ENCODE measurements at places on chromosomes 4 and X.

- no peak for DNase-seq
These were observed 260.9 kb downstream of the GLUD2 start for GRCh38 chrX:121308276-121308805.

GRCh38 chr4:186688150-186688943 is 35.3 kb downstream of the FAT1 start:
- no peak for DNase-seq

GRCh38 chrX:10467793-10468192 is 152.6 kb downstream of the MID1 start:
- DNase-seq, result peak; percentile 4

DNA sequence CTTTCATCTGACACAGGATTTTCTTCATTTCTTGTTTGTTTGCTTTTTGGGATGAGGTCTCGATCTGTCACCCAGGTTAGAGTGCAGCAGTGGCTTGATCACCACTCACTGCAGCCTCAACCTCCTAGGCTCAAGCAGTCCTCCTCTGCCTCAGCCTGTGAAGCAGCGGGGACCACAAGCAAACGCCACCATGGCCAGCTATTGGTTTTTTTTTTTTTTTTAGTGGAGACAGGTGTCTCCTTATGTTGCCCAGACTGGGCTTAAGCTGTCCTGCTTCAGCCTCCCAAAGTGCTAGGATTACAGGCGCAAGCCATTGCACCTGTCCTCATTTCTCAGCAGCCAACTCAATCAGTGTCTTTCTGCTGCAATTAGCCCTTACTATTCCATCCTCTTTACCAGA is 10.3 kb downstream of the SPRY1 start:
- no peak for DNase-seq

GRCh38 chrX:105744946-105745345 is 77.4 kb upstream of the NRK start:
- no peak for DNase-seq

DNA sequence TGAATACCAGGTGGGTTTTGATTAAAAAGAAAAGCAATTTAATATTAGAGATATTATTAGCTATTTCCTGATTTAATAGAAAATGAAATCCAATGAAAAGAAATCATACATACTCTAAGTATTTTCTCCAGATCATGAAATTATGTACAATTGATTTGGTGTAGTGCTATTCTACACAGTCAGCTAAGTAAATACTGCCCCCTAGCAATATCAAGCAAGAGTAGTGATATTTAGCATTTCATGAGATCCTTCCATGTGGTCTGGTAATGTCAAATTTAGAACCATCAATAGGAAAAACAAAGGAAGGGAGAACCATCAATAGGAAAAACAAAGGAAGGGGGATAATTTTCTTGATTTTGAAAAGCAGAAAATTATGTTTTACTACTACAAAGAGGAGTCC is 114.6 kb downstream of the TBCK start:
- peak; percentile 4 for DNase-seq

DNA sequence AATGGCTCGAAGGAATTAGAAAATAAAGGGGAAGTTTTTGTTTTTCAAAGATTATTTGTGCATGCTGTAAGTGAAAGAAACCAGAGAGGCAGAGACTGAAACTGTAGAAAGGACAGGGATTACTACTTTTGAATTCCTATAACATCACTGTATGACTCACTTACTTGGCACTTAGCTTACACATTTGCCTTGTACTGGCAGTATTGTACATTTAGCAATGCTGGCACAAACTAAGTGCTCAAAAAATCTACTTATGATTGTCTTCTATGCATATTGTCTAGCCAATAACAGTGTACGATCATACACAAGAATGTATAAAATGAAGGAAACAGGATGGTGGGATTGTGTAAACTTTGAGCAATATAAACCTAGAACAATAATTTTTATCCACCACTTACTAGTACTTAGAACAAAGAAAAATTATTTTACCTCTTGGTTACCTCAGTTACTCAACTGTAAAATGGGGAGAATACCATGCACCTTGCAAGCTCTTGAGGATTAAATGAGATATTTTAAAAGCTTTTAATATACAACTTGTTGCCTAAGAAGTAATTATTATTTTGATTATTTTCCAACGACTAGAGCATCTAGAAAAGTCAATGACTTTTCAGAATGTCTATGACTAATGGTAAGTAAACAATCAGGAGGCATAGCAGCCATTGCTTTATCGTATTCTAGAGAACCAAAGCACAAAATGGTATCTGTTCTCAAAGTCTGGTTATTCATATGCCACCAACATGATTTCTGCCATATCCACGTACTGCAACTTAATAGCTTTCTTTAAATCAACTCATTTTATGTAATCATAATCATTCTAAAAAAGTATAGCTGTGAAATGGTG is 4.7 kb downstream of the FAM120C start:
- no peak for DNase-seq

GRCh38 chr4:14977830-14978229 is 24.5 kb upstream of the CPEB2 start:
- no peak for DNase-seq

- DNase-seq, result no peak
These were observed 50.2 kb upstream of the CXCL8 start for GRCh38 chr4:73690051-73690738.

DNA sequence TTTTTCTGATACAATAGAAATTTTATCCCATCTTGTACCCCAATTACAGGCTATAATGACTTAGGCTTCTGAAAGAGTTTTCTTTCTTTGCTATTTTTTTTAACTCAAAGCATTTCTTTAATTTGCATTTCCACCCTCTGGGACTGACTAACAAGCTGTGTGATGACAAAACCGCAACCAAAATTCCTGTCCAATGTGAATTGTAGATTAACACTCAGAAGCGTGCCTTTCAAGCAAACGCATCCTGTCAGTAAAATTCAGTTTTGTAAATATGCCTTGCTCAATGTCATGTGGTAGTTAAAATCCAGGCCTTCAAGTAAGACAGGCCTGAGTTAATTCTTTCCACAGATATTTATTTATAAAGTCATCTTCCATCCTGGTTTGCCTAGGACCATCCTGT is 50.3 kb downstream of the STK32B start:
- DNase-seq, result no peak

DNA sequence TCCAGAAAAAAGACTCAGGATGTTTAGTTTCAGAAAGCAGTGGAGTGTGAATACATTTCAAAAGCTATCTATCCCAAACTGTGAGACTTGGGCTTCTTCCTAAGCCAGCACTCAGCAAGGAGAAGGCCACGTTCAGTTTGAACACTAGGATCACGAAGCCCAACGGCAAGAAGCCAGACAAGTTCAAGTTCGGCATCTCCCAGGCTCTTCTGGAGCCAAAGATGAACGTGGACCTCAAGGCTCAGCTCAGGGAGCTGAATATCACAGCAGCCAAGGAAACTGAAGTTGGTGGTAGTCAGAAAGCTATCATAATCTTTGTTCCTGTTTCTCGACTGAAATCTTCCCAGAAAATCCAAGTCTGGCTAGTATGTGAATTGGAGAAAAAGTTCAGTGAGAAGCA is 7.6 kb downstream of the PLAC1 start:
- DNase-seq, result no peak

DNA sequence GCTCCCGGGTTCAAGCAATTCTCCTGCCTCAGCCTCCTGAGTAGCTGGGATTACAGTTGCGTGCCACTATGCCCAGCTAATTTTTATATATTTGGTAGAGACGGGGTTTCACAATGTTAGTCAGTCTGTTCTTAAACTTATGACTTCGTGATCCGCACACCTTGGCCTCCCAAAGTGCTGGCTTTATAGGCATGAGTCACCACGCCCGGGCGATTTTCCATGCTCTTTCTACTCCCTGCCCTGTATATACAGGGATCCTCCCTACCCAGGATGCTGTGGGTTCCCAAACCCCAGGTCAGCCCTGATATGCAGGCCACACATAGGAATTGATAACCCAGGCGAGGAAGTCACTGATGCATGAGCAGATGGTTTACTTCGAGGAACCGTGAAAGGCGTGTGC is 31.4 kb downstream of the SSX5 start:
- DNase-seq, result no peak

GRCh38 chrX:20742106-20742505 is 475.4 kb upstream of the RPS6KA3 start:
- DNase-seq, result no peak
